Panc1 (cell line): ENCODE measurements at places on chromosomes 1 and 21.

- DNase-seq: no peak
These were observed 53.6 kb downstream of the CAPN8 start for GRCh38 chr1:223611936-223612335.

DNA sequence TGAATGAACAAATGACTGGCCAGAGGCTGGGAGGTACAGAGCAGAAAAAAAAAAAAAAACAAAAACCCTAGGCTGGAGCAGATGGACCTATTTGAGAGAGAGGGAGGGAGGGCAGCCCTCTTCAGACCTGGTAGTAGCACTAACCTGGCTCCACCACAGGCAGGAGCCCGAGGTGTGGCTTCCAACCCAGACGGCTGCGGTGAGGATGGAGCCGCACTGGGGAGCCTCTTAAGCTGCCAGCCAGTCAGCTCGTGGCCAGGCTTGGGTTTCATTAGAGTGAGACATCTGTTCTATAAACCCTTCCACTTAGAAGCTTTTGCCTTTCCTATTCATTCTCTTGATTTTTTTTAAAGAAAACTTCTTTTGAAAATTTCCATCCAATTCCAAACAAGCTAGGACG is 16.8 kb downstream of the LGR6 start:
- DNase-seq: no peak

GRCh38 chr1:63642901-63643300 is 49.7 kb downstream of the PGM1 start:
- DNase-seq: no peak

GRCh38 chr1:39127513-39127912 is 77.0 kb upstream of the MACF1 start:
- DNase-seq: no peak

GRCh38 chr1:15610167-15610566 is 7.1 kb upstream of the DDI2 start:
- DNase-seq: no peak

GRCh38 chr1:215118081-215118480 is 35.5 kb downstream of the KCNK2 start:
- no peak for DNase-seq

GRCh38 chr1:58899587-58900271 is 115.9 kb upstream of the JUN start:
- no peak for DNase-seq

DNA sequence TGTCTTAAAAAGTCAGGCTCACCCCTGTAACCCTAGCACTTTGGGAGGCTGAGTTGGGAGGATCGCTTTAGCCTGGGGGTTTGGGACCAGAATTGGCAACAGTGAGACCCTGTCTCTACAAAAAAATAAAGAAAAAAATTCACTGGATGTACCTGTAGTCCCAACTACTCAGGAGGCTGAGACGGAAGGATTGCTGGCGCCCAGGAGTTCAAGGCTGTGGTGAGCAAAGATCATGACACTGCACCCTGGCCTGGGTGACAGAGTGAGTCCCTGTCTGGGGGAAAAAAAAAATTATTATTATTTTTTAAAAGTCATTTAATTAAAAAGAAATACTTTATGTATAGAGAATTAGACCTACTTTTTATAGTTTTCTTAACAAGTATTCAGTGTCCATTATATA is 47.1 kb downstream of the ZMYM4 start:
- no peak for DNase-seq

DNA sequence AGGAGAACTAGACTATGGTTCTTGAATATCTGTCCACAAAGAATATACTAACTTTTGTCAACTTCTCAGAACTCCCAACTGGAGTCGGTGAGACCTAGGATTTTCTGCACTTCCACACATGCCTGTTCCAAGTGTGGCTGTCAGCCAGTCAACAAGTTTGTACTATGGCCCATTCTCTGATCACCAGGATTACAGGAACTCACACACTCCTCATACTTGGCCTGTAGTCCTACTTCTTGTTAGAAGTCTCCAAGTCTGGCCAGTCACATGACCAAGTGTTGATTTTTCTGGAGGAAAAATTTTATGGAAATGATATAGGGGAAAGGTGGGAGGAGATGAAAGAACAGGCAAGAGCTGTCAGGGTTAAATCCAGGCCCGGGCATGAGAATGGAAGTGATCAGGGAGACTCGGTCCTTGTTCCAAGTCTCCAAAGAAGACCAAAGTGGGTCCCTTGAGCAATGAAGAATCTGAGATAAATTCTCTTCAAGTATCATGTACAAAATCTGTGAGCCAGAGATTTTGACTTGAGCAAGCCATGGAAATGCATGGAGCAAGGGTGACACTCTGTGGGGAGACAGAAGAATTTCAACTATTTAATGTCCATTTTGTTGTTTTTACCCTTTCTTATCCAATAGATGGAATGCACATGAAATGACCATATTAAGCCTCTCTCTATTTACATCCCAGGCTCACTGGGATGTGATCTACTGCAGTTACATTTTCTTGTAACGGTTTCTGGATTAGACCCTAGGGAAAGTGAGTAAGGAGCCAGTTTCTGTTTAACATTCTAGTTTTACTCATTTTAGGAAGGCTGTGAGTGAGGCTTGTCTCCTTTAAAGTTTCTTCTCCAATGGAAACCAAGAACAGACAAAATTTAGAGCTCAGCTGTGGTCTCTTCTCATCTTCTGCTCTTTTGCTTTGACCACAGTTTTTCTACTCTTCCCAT is 320.9 kb downstream of the ASTN1 start:
- peak; percentile 1 for DNase-seq

DNA sequence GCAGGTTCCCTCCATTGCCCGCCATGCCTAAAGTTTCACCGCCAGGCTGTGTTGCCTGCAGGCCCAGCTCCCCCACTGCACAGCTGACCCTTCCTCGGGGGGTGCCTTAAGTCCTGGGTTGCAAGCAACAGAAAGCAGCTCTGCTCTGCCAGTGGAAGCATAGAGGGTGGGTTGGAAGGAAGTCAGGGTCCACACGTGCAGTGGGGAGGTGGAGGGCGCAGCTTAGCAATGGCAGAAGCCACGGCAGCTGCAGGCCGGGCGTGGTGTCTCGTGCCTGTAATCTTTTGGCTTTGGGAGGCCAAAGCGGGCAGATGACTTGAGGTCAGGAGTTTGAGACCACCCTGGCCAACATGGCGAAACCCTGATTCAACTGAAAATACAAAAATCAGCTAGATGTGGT is 106.3 kb upstream of the TMEM51 start:
- DNase-seq: no peak

GRCh38 chr21:15986277-15986676 is 256.5 kb downstream of the USP25 start:
- DNase-seq: no peak

DNA sequence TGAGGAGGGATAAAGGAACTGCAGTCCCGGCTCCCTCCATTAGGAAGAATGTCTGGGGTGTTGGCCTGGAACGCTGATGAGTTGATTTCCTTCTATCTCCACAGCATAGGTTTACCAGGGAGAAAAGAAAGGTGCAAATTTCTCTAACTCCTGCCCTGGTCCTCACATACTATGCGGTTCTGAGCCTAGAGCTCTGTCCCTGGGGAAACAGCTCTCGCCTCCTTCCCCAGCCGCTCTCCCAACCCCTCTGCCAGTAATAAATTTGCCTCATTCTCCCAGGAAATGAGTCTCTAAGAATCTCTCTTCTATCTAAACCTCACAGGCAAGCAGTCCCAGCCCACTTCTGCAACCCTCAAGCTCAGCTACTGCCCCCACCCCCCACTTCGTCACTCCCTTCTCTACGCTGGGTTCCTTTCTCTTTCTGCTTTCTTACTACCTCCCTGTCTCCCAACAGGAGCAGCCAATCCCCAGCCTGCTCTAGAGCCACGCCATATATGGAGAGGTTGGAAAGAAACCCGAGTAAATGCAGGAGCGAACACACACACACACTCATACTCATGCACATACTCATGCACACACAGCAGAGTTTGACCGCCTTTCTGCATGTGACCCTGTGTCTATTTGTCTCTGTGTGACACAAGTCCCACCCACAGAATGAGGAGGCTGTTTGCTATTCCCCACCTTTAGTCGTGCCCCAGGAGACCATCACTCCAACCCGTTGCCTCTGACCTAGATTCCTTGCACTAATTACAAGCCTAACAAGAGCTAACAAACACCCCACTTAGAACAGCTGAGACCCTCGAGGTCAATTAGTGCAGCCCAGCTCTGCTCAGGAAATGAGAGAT is 13.4 kb downstream of the PLEKHO1 start:
- no peak for DNase-seq

DNA sequence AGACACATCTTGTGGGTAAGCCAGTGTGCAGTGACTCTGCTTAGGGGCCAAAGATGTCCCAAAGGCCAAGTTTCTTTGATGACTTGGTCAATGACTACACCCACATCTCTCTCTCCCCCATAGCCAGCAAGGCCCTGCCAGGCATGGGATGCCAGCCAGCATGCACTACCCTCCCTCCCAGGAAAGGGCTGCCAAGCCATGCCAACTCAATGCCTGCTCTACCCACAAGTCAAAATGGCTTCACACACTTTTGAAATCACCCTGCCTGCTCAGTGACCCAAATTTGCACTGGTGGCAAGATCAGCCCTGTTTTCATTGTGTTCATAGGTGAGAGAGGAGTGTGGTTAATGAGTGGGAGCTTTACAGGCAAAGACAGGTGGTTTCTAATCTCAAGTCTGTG is 112.5 kb downstream of the MATN1 start:
- no peak for DNase-seq

DNA sequence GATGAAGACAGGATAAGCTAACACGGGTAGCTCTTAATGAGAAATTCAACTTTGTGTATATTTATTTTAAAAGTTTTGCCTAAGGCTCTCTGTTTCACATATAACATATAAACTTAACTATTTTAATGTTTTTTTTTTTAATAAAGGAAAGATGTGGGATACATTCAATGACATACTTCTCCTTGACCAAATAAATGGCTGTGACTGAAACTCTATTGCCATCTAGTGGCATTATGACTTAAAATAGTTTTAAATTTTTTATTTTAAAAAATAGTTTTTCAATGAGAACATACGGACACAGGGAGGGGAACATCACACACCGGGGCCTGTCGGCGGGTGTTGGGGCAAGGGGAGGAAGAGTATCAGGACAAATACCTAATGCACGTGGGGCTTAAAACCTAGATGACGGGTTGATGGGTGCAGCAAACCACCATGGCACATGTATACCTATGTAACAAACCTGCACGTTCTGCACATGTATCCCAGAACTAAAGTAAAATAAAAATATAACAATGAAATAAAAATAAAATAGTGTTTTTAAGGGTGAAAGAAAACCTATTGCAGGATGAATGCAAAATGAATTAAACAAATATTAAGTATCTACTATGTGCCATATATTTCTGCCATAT is 83.4 kb downstream of the LYST start:
- DNase-seq: no peak

GRCh38 chr1:54794451-54795355 is 6.4 kb downstream of the TTC22 start:
- DNase-seq: no peak
